ENCODE measurements at places on chromosomes 2 and 18.

GRCh38 chr2:239716536-239717318, 308.4 kb downstream of the NDUFA10 start:
- DNase-seq: no peak

DNA sequence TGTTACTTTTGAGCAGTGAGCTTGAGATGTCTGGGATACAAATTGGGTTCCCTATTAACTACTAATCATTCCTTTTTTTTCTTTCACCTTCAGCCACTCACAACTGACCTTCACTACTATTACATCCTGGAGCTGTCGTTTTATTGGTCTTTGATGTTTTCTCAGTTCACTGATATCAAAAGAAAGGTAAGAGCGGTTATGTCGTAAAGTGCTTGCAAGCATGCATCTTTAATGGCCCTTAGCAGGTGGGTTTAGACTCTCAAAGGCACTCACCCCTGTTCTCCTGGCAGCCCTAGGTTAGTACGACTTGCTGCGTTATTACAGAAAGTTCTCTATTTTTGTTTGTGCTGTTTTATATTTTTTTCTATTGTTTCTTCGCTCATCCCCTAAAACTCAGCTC, 107.6 kb upstream of the NOSTRIN start:
- no peak for DNase-seq

GRCh38 chr2:11532416-11533055, 1.3 kb upstream of the GREB1 start:
- DNase-seq: no peak

- DNase-seq: no peak
Measured at GRCh38 chr2:151823651-151824050, 4.6 kb downstream of the ARL5A start.

- no peak for DNase-seq
Measured at GRCh38 chr18:76380127-76380729, 114.8 kb downstream of the ZNF516 start.

DNA sequence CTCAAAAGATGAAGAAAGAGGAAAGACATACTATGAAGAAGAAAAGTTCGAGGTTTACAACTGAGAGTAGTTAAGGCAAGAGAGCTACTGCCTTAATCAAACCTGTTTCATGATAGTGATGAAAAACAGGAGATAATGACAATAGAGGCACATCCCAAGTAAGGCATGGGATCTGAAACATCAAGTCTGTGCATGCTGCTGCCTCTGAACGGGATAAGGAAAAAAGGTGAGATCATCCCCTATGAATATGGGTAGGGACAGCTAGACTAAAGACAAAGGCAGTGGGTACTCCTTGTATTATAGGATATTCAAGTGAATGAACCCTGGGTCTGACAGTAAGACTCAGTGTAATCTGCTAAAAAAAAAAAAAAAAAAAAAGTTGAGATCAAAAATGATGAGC, 3.0 kb downstream of the EXOC6B start:
- DNase-seq: no peak

DNA sequence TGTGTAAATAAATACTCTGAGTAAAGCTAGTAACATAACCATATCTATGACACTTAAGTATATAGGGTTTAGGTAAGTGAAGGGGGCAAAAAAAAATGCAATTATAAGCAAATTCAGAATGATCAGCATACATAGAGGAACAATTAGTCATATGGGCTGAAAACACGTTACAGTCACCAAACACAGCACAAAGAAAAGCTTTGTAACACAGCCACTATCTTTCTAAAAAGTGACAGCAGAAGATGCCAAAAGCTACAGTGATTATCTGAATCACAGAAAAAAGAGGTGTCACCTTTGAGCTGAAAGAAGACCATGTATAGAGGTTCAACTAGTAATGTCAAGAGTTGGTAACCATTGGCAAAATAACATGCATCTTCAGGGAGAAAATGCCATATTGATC, 115.5 kb downstream of the ERBB4 start:
- DNase-seq: no peak

GRCh38 chr2:11912980-11913379, 166.5 kb downstream of the LPIN1 start:
- no peak for DNase-seq

- DNase-seq: no peak
Measured at GRCh38 chr18:48303883-48304282, 105.3 kb downstream of the ZBTB7C start.

DNA sequence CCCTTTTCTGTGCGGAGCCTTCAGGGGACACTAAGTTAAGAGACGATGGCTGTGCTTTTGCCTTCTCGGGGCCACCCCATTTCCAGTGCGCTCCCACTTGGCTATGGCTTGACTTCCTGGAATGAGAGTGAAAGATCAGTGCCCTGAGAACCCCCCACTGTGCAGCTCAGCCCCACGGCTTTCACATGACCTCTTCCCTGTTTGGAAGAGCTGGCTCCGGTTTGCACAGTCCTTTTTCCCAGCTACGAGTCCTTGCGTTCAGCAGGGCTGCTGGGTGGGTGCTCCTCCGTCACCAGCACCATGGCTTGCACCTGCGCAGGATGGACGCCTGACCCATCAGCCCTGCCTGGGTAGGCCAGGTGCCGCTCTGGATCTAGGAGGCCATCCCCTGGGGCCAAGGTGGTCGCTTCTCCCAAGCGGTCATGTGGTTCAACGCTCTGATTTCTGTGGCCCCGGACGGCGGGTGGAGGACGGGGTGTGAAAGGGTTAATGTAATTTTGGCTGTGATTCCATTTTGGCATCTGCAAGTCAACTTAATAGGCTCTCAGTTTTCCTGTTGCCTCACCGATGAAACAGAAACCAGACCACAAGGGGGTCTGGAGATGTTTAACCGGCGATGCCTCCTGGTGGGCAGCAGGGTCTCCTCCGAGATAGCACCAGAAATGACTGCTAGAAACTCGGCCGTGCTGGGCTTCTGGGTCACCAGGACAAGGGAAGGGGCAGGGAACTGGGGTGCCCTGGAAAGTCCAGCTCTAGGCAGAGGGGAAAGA, 113.1 kb upstream of the HAAO start:
- DNase-seq: no peak

DNA sequence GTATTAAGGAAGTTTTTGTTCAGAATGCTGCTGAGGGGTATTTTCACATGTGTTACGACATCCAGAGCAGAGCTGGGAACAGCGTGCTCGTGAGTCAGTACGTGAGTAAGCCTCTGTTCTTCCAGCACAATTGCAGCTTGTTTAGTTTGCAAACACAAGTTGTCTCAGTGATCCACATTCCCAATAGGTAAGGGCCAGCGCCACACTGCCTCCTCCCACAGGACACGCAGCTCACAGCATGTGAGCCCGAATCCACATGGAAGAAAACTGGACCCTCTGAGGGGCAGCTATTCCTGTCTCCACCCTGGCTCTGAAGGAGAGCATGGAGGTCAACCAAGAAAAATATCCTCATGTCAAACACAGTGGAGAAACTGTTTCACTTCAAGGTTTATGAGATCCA, 173.9 kb upstream of the PID1 start:
- peak; percentile 59 for DNase-seq

GRCh38 chr2:189076572-189076971, 102.4 kb downstream of the COL3A1 start:
- DNase-seq: no peak

DNA sequence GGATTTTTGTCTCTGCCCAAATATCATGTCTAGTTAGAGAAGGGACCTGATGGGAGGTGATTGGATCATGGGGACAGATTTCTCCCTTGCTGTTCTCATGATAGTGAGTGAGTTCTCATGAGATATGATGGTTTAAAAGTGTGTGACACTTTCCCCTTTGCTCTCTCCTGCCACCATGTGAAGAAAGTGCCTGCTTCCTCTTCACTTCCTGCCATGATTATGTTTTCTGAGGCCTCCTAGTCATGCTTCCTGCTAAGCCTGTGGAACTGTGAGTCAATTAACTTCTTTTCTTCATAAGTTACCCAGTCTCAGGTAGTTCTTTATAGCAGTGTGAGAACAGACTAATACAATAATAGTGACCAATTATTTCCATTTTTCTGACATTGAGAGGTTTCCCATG, 167.3 kb upstream of the CYRIA start:
- no peak for DNase-seq
